ENCODE measurements at places on chromosomes 12 and 14.

- DNase-seq, result no peak
Observed at GRCh38 chr12:105427883-105428282, 97.4 kb downstream of the C12orf75 start.

DNA sequence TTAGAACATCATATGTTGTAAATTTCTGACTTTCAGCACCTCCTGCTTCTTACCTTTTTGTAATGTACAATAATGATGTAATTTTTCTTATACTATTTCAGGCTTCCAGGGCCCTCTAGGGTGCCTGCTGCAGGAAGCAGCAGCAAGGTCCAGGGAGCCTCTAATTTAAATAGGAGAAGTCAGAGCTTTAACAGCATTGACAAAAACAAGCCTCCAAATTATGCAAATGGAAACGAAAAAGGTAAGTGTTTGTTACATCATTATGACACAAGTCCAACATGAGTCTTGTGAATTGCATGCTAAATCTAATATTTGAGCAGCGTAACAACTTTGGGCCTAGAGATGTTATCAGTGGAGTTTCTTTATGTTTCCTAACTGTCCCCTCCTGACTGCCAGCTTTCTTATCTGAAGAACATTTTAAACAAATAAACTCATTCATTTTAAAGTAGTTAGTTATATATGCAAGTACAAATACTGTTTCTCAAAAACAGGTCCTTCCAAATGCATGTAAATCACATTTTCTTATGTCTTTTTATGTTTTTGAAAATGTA, 167.6 kb downstream of the NAV3 start:
- no peak for DNase-seq

GRCh38 chr14:93317875-93318807, 14.7 kb downstream of the BTBD7 start:
- no peak for DNase-seq

GRCh38 chr12:8037947-8038346, 5.4 kb downstream of the FOXJ2 start:
- no peak for DNase-seq

GRCh38 chr12:58917699-58918468, 2.4 kb downstream of the LRIG3 start:
- DNase-seq, result no peak

DNA sequence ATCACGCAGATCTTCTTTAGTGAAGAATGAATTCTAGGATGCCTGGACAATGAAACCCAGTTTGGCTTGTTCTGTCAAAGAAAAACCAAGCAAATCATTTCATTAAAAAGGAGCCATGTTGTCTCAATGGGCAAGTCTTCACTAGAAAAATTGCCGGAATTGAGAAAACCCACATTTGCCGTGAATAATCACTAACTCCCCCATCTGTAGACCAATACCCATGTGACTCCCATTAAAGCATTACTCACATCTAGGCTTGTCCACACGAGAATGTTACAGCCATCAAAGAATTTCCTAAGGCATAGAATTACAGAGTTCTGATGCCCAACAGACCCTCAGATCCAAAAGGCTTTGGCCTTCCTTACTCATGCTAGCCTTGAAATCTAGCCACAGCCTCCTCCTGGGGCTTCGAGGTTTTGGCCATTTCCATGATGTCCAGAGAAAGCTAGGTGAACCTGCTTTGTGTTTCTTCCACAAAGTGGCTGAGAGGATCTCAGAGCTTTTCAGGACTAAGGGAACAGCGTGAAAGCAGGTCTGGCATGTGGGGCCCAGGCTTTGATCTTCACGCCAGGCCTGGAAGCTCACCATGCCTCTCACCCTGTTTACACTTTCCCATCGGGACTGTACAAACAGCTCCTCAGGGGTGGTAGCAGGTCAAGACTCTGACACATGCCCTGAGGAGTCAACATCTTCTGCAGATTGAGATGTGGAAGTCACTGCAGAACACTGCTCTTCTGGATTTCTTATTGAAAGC, 12.1 kb downstream of the SLC7A8 start:
- DNase-seq, result no peak

DNA sequence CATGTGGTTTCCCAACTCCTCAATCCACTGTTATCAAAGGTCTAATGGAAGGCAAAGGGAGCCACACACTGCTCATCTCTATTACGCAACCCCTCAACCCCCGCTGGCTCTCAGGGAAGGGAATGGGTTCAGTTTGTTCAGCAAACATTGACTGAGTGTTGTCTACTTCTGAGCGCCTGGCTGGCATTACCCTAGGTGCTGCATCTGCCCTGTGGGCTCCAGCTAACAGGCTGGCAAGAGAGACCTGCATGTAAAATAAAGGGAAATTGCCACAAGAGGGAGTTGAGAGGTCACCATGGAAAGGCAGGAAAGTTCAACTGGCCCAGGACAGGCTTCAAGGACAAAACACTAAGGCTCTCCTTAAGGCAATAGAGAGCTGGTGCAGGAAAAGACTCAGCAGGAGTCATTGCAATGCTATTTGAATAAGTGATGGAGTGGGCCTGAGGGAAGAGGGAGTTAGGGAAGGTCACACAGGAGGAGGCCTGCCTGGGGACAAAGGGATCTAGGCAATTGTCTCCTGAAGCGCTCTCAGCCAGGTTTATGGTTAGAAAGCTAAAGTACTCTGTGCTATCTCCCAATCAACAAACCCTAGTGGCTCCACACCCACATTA, 5.5 kb upstream of the ZNF740 start:
- peak; percentile 60 for DNase-seq

- no peak for DNase-seq
Observed at GRCh38 chr12:79678306-79678705, 12.5 kb downstream of the PAWR start.

- DNase-seq, result no peak
Observed at GRCh38 chr12:94078138-94078723, 70.1 kb upstream of the PLXNC1 start.

- DNase-seq, result no peak
Observed at GRCh38 chr12:121096199-121096798, 36.4 kb upstream of the P2RX7 start.

DNA sequence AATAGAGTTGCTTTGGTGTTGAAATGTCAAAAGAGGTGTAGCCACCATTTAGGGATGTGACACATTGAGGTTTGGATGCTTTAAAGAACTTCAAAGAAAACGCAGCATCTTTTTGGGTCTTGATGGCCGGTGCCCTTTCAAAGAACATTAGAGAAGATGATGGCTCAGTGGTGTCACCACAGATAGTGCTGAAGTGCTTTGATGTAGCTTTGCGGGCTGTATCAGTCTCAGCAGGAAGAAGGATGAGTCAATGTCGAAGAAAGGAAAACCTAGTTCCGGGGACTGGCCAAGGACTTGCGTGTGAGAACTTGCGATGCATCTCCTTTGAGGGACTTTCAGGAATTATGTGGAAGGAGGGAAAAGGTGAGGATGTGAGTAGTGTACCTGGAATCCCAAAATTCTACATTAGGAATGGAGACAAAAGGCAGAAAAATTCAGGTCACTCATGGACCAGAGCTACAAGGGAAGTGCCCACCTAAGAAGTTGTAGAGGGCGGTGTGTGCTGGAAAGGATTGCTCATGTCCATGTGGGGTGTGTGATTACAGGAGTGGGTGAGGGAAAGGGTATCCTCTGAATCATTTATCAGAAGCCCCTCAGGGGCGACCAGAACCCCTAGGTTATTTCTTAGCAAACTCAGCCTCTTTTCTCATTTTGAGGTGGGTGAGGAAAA, 39.7 kb upstream of the GZMB start:
- no peak for DNase-seq

- DNase-seq, result no peak
Observed at GRCh38 chr12:69265205-69265604, 25.8 kb downstream of the CPSF6 start.

DNA sequence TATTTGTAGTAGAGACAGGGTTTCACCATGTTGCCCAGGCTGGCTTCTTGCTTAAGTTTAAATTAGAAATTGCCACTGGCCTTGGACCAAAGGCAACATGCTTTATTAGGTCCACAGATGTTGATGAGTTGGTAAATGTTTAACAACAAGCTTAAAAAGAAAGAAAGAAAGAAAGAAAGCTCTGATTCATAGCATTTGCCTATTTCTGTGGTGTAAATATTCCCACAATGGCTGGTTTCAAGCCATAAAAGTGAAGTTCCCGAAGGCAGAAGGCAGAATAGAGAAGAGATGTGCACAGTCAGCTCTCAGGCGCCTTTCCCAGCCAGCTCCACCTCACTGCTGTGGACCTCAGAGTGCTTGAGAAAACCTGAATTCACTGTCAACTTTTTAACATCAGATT, 26.4 kb downstream of the KCNK13 start:
- DNase-seq, result no peak

DNA sequence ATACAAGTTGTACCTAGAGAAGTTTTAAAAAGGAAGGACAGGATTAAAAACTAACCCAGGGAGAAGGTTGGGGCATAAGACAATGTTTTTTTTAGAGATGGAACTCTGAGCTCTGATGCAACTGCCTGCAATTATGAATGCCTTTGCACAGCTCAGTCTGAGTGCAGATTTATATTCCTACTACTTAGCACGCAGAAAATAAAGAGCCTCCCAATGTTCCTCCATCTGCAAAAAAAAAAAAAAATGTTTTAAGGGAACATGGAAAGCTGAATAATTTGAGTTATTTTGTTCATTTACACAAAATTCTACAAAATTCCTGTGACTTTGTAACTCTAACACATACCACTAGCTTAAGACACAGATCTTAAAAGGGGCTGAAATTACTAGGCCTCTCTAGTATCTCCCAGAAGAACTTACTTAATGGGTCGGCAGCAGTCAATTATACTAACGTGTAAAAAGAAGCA, 15.7 kb downstream of the CLIP1 start:
- no peak for DNase-seq

DNA sequence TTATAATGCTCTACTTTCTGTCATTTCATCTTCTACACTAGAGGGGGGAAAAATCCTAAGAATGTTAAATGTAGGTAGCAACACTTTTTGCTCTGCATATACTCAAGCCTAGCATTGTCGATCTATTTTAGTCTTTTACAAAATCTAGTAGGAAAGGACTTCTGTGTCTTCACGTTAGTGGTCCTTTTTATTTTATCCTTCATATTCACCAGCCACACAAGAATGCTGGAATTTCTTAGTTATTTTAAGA, 253.0 kb upstream of the FLRT2 start:
- DNase-seq, result no peak

- peak; percentile 71 for DNase-seq
Observed at GRCh38 chr12:55720894-55721444, 776 bp downstream of the RDH5 start.

GRCh38 chr12:31737763-31738162, 8.9 kb upstream of the AMN1 start:
- DNase-seq, result no peak

DNA sequence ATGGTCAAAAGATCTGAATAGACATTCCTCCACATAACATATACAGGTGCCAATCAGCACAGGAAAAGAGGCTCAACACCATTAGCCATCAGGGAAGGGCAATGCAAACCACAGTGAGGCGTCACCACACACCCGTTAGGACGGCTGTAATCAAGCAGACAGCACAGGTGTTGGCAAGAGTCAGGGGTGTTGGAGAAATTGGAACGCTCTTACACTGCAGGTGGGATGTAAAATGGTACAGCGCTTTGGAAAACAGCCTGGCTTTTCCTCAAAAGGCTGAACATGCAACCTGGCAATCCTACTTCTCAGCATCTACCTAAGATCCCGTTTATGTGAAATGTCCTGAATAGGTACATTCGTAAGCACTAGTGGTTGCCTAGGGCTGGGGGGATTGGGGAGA, 21.5 kb upstream of the MMP17 start:
- DNase-seq, result no peak

GRCh38 chr12:75294797-75295196, 35.3 kb downstream of the CAPS2 start:
- DNase-seq, result no peak

DNA sequence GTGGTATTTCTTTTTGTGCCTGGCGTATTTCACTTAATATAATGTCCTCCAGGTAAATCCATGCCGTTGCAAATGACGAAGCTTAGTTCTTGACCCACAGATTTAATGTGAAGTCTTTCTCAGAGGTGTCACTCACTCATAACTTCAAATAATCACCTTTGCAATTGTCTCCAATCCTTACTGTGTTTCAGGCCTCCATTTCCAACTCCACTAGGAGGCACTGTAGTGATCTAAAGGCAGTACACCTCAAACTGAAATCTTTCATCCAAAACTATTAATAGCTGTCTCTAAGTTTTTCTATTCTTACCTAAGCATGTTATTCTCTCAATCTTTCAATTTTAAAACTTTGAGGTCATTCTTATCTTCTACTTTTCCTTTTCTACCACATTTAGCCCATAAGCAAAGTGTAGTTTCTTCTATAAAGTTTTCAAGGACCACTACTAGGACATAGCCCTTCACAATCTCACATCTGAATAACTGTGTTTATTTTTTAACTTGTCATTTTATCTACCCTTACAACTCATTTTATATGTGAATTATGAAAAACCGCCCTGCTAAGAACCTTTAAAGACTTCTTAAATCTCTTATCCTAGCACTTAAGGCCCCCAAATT, 25.5 kb upstream of the FBXO34 start:
- DNase-seq, result peak; percentile 32

DNA sequence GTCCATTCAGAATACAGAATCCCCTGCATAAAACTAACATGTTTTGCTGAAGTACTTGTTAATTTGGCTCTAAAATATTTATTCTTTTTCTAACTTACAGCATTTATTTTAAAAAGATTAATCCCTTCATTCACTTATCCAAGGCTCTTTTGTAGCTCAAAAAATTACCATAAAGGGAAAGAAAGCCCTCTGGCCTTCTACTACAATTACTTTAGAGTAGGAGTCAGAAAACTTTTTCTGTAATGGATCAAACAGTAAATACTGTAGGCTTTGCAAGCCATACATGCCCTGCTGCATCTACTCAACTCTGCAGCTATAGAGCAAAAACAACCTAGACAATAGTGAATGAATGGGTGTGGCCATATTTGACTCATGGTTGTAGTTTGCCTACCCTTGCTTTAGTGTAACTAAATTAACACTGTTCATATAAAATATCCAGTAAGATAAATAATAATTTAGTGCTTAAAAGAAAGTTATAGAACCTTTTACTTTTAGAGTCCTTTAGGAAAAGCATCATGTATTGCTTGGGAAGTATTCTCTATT, 74.2 kb upstream of the ZFP36L1 start:
- DNase-seq, result no peak

DNA sequence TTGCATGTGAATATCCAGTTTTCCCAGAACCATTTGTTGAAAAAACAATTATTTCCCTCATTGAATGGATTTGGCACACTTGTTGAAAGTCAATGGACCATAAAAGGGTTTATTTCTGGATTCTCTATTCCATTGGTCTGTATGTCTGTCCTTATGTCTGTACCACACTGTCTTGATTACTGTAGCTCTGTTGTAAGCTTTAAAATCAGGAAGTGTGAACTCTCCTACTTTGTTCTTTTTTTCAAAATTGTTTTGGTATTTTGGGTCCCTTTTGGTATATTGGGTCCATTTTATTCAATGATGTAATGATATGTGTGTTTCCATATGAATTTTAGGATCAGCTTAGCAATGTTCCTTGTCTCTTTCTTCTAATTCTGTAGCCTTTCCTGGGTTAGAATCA, 64.8 kb downstream of the PPP2R5C start:
- DNase-seq, result no peak

DNA sequence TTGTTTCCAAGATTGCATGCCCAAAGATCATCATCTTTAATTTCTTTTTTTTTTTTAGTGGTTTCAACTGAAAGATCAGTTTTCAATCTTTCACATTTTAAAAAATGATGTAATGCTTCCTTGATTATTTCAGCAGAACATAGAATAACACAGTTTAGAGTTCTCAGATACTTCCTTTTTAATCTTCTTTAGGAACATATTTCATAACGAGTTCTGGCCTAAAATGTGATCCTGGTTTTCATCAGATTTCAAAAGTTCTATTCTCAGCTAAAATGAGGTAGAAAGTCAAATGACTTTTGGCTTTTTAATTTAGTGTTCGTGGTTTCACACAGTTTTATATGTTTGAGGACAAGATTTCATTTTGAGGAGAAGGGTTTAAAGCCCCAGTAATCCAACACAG, 40.0 kb upstream of the NR1H4 start:
- no peak for DNase-seq

All from HuH-7 (cell line).